ENCODE measurements at places on chromosomes 11 and 22. TPM values are rescaled to one million over a fixed set of nuclear protein-coding genes. Genes with fewer than 3 reads are reported as not detected.

DNA sequence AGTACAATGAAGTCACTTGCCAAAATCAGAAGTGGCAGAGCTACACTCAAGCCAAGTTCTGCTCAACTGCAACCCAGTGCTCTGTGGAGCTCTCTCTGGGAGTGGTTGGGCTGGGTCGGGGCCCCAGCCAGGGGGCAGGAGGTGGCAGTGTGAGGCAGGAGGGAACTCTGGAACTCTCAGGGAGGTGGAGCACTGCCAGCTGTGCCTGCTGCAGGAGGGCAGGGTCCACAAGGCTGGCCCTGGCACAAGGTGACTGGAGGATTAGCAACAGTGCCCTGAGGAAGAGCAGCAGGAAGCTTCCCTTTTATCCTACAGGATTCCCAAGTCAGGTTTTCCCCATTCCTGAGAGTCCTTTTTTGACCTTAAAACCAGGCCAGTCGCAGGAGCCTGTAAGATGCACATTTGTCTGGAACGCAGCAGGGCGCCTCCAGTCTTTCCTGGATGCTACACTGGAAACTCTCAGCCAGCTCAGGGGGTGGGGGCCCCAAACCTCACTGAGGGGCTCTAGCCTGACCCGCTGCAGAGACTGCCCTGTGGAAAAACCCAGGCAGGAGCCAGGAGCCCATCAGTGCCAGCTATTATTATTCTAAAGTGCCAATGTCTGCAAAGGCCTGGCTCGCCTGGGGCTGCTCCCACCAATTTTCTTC lies 31.8 kb downstream of the DKK3 start:
- no peak for DNase-seq

DNA sequence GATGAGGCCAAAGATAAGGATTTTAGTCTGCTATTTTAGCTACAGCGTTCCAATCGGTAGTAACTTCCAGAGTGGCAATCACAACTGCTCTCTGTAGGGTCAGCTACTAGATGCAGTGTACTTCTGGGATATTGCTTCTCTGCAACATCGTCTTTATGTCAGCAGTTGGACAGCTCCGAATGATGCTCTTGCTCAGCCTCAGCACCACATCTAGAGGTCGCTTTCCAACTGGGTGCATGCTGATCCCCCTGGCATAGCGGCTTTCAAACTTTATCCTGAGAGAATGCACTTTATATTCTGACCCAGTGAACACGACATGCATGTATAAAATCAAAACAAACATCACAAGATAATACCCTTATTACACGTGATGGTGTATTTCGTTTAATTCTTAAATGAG lies 219.6 kb downstream of the C11orf87 start:
- DNase-seq = peak; percentile 68

DNA sequence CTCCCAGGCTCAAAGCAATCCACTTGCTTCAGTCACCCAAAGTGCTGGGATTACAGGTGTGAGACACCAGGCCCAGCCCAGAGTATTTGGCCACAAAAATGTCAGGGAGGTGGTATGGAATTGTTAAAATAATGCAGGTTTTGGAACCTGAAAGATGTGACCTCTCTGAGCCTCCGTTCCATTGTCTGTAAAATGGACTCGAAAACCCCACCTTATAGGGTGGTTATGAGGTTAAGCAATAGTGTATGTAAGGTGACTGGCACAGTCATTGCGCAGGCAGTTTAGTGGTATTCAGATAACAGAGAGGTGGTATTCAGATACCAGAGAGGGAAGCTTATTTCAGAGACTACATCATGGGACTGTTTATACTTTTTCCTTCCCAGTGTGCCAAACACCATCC lies 52.5 kb upstream of the PRSS23 start:
- no peak for DNase-seq

- DNase-seq = peak; percentile 43
These were observed 14.4 kb downstream of the FBLN1 start for GRCh38 chr22:45516923-45517675.

GRCh38 chr11:76628408-76628947 lies 42.1 kb downstream of the LRRC32 start:
- DNase-seq = no peak

- no peak for DNase-seq
These were observed 90.4 kb downstream of the TTC28 start for GRCh38 chr22:28589102-28589750.

DNA sequence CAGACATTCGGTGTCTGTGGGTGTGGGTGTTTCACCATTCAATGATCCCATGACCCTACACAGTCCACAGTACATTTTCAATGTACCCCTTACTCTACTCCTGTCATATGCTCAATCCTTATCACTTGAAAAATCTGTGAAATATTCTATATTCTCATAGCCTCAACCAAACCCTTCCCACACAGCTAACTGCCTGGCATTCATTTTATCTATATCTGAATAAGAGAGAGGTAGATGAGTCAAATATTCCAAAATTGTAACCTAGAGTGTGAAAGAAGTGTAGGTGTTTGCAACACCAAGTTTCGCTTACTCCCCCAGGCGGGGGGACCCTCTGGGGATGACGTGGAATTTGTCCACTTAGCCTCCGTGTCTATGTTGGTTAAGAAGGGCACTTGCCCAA lies 354.8 kb downstream of the ETS1 start:
- DNase-seq = no peak

DNA sequence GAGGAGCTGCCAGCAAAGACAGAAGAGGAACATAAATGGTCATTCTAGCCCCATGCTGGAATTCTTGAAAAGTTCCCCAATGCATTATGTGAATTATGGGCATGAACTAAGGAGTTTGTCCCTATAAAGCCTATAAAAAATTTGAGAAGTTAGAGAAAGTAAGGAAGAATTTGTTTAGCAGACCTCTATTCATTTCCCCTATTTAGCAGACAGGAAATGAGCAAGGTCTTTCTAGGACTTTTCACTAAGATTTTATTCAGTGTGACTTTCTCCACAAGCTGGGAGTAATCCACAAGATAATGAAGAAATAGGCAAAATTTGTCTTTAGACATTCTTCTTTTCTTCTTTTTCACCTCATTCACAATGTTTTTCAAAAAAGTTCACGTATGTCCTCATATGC lies 20.0 kb downstream of the PRRG4 start:
- no peak for DNase-seq

DNA sequence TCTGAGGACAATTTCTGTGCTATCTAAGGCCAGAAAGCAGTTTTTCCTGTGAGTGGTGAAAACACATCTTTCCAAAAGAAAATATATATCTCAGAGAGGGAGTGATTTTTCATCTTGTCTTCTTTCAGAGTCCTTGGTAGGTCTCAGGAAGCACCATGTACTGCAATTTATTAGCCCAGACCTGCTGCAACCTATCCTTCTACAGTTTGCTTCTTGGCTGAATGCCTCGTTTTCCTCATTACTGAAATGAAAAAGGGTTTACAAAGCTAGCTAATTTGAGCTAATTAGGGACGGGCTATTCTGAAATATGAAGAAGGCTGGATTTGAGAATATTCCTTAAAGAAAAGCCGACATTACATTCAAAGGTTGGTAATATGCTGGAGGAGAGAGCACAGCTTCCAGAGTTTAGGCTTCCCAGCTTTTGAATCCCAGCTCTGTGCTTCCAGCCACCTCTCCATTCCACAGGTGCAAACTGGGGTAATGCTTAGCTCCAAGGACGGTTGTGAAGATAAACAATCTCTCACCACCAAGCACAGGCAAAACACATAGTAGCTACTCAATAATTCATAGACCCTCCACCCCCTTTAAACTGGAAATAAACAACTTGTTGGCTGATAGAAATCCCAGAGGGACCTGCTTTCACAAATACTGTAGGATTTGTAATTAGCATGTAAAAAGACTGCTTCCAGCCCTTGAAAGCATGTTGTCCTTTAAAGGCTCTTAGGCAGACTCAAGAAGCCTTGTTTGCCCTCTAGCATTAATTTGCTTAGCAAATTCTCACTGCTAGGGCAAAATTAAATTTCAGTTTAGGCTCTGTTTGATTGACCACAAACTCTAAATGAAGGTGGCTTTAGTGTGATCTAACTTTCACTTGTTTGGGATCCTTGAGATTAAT lies 24.5 kb upstream of the SESN3 start:
- no peak for DNase-seq

DNA sequence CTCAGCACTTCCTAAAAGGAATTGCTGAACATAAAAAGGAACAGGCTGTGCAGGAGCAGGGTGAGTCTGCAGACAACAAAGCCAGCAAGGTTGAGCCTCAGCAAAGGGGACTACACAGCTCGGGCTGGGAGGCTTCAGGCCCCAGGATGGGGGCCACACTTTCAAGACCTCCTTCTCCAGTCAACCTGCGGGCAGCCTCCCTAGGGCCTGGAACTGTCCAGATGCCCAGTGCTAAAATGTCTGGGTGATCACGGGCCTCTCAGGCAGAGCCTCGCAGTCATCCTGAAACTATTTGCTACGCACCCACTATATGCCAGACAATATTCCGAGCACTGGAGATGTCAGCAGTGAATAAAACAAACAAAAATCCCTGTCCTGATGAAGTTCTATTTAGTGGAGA lies 3.9 kb upstream of the NEFH start:
- DNase-seq = no peak

The SAMM50 gene
- 57.6 TPM for total RNA-seq

DNA sequence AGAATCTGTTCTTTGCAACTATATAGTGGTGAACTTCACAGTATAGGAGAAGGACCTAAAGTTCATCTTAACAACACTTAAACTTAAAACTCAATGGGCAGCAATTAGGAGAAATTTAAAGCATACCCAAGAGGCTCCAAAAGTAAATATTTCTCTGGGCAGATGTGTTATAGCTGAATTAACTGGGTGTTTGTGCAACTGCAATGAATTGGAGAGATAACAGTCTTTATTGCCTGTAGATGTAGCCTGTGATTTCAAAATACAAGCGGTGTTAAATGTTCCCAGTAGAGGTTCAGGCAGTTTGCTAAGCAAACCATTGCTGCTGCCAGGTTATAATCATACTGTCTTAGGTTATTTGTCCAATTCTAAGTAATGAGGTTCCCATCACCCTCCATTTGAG lies 294.1 kb upstream of the MTNR1B start:
- DNase-seq = no peak

DNA sequence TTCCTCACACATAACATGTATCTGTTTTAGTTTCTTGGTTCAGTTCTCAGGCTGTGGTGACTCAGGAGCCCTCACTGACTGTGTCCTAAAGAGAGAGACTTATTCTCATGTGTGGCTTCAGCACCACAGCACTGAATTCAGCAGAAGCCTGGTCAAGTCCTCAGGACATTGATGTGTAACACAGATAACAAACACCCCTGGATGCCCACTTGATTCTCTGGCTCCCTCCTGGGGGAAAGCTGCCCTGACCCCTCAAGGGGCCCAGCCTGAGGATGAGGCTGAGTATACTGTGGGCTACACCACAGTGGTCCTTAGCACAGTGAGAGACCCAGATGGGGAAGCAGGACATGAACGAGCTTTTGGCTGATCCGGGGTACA lies 87.2 kb upstream of the VPREB1 start:
- no peak for DNase-seq

- DNase-seq = peak; percentile 33
These were observed 12.0 kb downstream of the BRSK2 start for GRCh38 chr11:1401656-1402221.

The MMP3 gene
- 9.0 TPM for total RNA-seq

The RANGAP1 gene
- 110 TPM for total RNA-seq

GRCh38 chr11:3022982-3023381 lies 30.9 kb upstream of the NAP1L4 start:
- DNase-seq = peak; percentile 78

The NARS2 gene
- total RNA-seq = 24.3 TPM

DNA sequence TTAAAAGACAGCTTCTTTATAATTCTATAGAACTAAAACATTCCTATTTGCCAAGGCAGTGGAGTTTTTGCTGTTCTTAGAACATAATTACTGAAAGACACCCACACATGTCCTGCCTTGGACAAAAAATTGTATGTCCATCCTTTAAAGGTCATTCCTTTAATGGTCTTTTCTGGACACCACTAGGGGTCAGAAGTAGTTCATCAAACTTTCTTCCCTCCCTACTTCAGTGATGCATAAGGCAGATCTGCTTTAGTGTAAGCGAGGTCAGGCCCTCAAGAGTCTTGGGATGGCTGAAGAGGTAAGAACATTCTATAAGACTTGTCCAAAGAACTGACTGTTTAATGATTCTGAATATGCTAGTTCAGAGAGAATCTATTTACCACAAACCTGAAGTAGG lies 4.3 kb upstream of the OR51V1 start:
- DNase-seq = peak; percentile 63

- no peak for DNase-seq
These were observed 19.9 kb downstream of the CTNND1 start for GRCh38 chr11:57781529-57781943.

- no peak for DNase-seq
These were observed 103.8 kb downstream of the RRAS2 start for GRCh38 chr11:14255238-14255534.

The MMP7 gene
- 1.3 TPM for total RNA-seq

DNA sequence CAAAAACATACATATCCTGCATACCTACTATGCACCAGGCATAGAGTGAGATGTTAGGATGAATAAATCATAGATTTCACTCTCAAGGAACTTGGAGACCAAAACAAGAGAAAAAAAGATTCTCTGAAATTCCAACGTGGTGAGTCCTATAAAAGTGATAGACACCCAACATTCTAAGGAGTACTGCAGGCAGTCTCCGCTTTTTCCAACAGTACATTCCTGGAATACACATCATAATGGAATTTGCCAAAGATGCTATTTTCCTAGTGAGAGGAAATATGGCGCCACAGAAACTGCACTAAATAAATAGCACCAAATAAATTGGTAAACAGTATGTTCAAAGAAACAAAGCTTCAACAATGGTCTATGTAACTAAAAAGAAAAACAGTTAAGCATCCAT lies 6.0 kb downstream of the TMEM123 start:
- peak; percentile 87 for DNase-seq

- DNase-seq = no peak
These were observed 262.6 kb downstream of the NTM start for GRCh38 chr11:131632971-131633370.

GRCh38 chr11:1271002-1271401 lies 38.4 kb downstream of the TOLLIP start:
- no peak for DNase-seq

The CDCA5 gene
- 62.1 TPM for total RNA-seq

The TMPRSS13 gene
- total RNA-seq = not detected

The MAPK8IP1 gene
- 11.7 TPM for total RNA-seq

DNA sequence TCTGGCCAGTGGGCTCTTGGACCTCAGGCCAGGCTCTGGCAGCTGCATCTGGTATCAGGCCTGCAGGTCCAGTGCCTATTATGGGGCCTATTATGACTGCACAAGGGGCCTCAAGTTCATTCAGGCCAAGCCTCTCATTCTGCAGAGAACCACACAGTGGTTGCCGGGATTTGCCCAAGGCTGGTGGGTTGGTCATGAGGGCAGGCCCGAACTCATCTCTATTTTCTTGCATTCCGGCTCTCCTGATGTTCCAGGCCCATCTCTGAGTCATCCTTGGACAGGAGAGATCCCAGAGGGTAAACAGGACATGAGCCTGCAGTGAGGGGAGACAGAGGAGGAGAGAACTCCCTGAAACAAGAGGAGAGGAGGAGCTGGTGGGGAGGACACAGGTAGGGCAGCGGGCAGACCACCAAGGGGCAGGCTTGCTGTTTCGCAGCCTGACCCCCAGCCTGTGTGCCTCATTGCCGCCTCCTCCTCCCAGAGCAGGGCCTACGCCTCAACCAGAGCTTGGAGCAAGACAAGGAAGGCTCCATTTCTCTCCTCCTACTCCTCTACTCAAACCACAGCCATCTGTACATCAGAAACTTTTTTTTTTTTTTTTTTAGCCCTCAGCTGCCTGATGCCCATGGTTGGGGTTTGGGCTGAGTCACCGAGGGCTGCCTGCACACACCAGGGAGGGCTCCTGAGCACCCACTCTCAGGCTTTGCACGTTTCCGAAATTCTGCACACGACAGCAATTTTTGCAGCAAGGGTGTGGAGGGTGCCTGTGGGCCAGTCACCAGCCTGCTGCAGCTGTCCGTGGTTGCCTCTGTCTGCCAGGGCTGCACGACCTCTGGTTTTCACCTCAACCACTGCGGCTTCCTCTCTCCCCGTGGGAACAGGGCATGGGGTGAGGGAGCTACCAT lies 12.7 kb upstream of the TREH start:
- DNase-seq = peak; percentile 94

All from LHCN-M2 (cell line).